Endothelial cell of umbilical vein (primary cell): ENCODE measurements at places on chromosomes 6 and 20. TPM values are rescaled to one million over a fixed set of nuclear protein-coding genes. Genes with fewer than 3 reads are reported as not detected.

The TRAPPC3L gene
- 0.38 TPM in 1 of 2 replicates, not detected in the other for total RNA-seq

The MAFB gene
- 1.3 and 1.8 TPM in 2 replicates for total RNA-seq

The LY6G6F gene
- not detected in 2 replicates for total RNA-seq

The SMLR1 gene
- total RNA-seq = not detected in 2 replicates

The GPX6 gene
- total RNA-seq = not detected in 2 replicates

The MYB gene
- total RNA-seq = 0.53 and 0.58 TPM in 2 replicates

The CAGE1 gene
- total RNA-seq = not detected in 2 replicates

The CEP162 gene
- 8.8 and 10.8 TPM in 2 replicates for total RNA-seq

The ID1 gene
- total RNA-seq = 64.4 and 78.9 TPM in 2 replicates

The STX11 gene
- total RNA-seq = 4.7 and 6.0 TPM in 2 replicates

The CST2 gene
- not detected in 2 replicates for total RNA-seq

The CRISP2 gene
- not detected in 2 replicates for total RNA-seq

The RBPJL gene
- not detected in 2 replicates for total RNA-seq

The ULBP3 gene
- total RNA-seq = 12.8 and 13.8 TPM in 2 replicates

The RAET1L gene
- total RNA-seq = not detected in 2 replicates

The RCAN2 gene
- total RNA-seq = 0.33 and 0.46 TPM in 2 replicates

The PAK5 gene
- not detected in 2 replicates for total RNA-seq

The FOXA2 gene
- total RNA-seq = not detected in 2 replicates

The LPIN3 gene
- 3.0 and 3.5 TPM in 2 replicates for total RNA-seq

The DPPA5 gene
- not detected in 2 replicates for total RNA-seq

The HDAC2 gene
- total RNA-seq = 142 and 148 TPM in 2 replicates

The SERAC1 gene
- total RNA-seq = 5.7 and 6.9 TPM in 2 replicates

The SNPH gene
- 5.1 and 5.5 TPM in 2 replicates for total RNA-seq

The SCP2D1 gene
- not detected in 2 replicates for total RNA-seq

The PKIB gene
- not detected in 2 replicates for total RNA-seq

The NHLRC1 gene
- total RNA-seq = 2.2 and 2.3 TPM in 2 replicates

The NFATC2 gene
- 12.9 and 13.0 TPM in 2 replicates for total RNA-seq

The LTB gene
- 1.2 and 1.3 TPM in 2 replicates for total RNA-seq
